ENCODE measurements at places on chromosomes 3 and 15.

GRCh38 chr15:48914717-48915116 lies 36.8 kb downstream of the EID1 start:
- no peak for DNase-seq

DNA sequence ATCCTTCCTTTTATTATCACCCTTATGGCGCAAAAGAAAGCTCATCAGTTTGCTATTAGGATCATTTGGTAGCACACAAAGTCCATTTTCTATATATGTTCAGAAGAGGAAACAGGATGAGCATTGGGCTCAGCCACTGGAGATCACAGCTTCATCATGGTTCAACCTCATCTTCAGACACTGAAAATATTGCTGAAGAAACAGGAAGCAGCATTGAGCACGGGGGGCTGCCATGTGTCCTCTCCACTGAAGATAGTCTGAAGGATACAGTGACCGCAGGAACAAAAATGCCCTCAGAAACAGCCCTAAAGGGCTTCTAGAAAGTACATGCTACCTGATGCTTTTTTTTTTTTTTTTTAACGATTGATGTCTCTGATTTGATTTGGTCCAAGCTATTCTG lies 835.3 kb upstream of the CFAP20DC start:
- no peak for DNase-seq

DNA sequence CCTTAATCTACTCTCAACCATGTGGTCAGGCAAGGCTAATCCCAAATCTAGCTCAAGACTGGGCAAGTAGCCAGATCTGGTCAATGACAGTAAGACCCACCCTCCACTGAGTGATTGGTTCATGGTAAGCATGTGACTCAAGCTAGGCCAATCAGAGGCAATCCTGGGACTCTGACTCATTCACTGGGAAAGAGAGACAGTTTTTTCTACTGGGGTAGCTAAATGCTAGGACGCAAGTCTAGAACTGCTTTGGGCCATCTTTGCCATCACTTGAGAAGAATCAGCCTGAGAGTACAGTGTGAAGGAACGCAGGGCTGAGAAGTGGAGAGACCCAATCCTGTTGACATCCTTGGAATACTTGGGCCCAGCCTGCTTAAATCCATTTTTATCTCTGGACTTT lies 9.4 kb upstream of the RAD18 start:
- no peak for DNase-seq

GRCh38 chr3:27500035-27500434 lies 15.9 kb upstream of the SLC4A7 start:
- DNase-seq = no peak

GRCh38 chr3:122025296-122025695 lies 3.2 kb upstream of the ILDR1 start:
- no peak for DNase-seq

DNA sequence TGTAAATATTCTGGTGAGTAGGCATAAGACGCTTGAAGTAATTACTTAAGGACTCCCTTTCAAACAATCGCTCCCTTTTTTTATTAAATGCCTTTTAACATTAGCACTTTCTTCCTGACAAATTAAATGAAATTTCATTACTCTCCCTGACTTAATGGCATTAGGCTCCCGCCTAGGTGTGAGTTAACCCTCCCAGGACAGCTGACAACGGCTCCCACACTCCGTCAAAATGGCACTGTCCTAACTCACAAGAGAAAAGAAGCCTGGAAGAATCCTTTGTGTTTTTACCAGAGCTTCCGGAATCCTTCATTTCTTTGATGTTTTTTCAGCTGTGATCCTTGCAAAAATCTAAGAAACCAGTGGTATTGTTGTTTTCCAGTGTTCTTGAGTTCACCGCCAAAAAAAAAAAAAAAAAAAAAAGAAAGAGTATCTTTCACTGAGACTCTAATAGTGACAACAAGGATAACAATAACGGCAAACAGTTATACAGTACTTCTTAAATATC lies 861.0 kb upstream of the NR2F2 start:
- no peak for DNase-seq

DNA sequence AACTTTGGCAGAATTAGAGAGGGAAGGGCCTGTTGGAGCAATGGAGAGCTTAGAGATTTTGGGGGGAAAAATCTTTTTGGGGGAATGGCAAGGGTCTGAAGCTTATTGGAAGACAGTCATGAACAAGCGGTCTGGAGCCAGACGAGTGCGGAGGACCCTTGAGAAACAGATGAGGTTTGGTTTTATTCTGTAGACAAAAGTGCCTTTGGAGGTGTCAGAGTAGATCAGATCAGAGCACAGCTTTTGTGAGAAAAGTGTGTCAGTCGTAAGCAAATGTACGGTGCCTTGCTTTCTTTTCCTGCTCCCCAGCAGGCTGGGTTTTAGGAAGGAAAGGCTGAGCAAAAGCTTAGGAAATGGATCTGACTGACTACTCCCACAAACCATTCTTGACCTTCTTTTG lies 236.8 kb upstream of the TPRG1 start:
- DNase-seq = no peak

DNA sequence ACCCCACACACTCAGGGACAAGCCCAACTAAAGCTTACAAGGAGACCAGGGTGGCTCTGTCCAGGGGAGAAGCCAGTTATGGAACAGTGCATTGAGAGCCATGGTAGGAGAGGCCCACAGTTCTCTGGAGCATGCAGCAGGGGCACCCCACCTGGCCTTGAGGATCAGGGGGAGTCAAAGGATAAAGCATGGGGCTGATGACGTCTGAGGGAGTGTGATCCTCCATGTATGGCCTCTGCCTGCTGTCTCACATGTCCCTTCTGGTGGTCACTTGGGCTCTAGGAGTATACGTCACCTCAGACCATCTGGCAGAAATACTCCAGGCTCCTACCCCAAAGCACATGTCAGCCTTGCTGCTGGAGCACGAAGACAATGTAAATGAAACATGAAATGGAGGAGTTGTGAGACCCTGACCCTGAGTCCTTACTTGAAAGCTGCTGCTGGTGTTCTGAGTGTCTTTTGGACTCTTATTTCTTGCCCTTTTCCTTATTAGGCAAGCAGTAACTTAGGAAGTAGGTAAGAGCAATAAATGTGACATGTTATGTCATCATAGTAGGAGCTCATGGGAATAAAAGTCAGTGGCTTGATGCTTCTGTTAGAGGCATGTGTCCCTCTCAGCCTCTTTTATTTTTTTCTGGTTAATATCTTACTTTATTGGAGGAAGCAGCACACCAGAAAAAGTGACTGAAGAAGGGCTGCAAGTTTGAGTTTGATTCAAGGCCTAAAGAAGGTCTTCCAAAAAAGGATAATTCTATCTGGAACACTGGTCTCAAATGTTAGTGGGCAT lies 15.5 kb downstream of the SRPRB start:
- DNase-seq = no peak

DNA sequence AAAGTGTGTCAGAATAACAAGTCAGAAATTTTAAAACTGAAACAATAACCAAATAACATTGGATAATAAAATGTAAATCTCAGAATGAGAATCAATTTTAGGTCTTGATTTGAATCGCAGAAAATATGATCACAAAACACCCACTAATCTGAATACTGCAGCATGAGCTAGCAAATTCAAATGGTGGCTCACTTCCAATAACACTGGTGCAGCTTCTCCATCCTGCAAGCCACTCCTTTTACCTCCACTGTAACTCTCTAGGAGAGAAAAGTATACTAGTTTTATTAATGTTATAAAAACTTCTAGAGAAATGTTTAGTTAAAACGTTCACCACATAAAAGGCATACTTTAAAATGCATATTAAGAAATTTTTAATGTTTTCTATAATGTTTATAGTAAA lies 30.4 kb downstream of the UBE3A start:
- no peak for DNase-seq

DNA sequence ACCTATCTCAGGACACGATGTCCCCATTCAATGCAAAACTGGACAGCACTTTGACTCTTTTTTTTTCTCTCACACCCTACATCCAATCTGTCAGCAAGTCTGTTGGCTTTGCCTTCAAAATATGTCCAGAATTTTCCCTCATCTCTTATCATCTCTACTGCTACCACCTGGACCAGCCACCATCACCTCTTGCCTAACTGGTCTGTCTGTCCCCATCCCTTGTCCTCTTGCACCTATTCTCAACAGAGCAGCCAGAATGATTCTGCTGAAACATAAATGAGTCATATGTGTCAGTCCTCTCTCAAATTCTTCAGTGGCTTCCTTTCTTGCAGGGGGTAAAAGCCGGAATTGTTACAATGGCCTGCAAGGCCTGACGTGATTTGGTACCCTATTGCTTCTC lies 105.8 kb downstream of the CYP19A1 start:
- DNase-seq = no peak

GRCh38 chr15:98592136-98592535 lies 56.2 kb upstream of the IGF1R start:
- no peak for DNase-seq

DNA sequence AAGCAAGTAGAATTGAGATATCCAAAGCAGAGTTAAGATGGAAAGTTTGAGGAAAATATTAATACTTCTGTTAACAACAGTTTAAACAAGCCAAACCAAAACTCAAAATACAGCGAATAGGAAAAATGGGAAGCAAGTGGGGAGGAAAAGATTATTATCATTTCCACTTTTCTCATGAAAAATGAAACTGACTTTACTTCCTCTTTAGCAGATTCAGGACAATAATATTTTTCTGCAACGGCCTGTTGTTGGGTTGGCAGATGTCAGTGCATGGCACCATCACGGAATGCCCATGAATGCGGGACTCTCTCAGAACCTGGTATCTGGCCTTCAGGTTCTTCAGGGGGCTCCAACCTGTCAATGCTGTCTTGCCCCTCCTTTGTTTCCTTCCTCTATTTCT lies 11.1 kb downstream of the ANKUB1 start:
- DNase-seq = no peak

- no peak for DNase-seq
Measured at GRCh38 chr3:127903611-127904375, 11.2 kb upstream of the KBTBD12 start.

GRCh38 chr15:82832601-82833361 lies 23.4 kb downstream of the WHAMM start:
- DNase-seq = no peak

- DNase-seq = no peak
Measured at GRCh38 chr3:30222441-30222840, 384.0 kb upstream of the TGFBR2 start.

- DNase-seq = no peak
Measured at GRCh38 chr3:157354722-157355121, 81.9 kb upstream of the PTX3 start.

DNA sequence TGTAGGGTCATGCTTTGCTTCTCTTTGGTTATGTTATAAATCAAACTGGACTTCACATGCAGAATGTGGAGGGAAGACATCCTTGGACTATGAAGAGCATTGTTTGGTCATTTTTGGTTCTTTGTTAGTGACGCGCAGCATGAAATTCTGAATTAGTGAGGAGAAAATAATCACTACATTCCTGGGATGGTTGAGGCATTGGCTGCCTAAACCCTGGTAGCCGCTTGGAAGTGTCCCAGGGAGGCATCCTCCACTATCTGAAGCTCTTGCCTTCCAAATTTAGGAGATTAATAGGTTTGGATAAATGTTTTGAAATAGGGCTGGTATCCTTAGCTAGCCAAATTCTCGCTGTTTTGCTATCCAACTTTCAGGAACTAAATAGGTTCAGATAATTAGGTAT lies 96.2 kb downstream of the CLSTN2 start:
- no peak for DNase-seq

DNA sequence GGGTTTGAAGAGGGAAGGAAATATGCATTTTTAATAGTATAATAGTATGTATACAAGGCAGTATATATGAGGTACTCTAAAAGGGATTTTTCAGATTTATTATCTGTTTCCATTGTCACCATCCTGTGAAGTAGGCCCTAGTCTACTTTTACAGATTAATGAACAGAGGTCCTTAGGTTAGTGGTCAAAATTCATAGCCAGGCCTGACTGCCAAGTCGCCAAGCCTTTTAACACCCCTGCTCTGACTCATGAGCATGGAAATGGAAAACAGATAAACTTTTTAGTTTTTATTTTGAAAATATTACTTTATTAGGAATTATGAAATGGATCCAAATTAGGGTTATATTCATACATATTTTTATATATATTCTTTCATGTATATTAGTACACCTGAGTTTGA lies 146.9 kb downstream of the BBX start:
- DNase-seq = no peak

DNA sequence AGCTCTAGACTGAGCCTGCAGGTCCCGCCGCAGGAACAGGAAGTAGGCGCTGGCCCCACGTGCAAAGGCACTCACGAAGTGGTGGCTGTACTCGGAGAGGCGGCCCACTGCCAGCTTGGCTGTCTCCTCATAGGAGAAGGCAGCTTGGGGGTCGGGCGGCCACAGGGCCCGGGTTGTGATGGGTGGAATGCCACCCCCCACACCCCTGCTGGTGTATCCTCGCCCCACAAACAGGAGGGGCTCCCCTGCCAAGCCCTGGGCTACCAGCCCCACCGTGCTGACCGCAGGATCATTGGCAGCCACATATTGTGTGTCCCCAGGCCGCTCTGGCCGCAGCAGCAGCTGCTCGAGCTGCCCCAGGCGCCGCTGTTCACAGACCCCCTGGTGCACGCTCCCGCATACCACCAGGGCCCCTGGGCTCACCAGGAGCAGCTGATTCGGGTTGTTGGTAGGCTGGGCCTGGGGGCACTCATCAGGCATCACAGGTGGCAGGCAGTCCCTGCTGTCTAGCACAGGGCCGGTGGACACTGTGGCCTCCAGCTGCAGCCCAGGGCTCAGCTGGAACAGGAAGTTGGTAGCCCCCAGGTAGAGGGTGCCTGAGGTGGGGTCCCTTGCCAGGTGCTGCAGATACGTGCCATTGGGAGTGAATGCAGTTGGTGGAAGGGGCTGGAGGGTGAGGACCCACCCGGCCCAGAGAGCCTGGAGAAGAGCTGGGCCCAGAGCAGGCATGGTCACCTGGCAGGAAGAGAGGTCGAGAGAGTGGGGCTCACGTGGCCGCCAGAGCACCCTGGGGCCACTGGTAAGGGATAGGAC lies 5.8 kb downstream of the PLXNB1 start:
- no peak for DNase-seq

DNA sequence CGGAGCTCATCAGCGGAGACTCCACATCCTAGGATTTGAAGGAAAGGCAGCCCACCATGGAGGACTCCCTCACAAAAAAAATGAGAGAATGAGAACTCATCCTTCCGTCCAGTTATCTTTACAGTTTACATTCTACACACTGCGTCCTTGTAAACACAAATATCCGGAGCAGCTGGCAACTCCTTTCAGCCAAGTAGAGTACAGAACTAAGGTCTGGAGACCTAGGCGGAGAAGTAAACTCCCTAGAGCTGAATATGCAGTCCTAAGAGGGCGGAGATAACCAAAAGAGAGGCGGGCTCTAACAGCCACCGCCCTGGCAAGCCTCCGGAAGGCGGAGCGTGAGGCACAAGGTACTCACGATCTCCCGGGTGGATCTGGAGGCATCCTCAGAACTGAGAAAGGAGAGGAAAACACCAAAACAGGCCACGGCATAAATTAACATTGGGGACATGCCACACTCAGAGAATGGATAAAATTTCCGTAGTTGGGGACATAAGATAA lies 924 bp upstream of the SIN3A start:
- peak; percentile 78 for DNase-seq

GRCh38 chr3:55966566-55966965 lies 479.5 kb upstream of the WNT5A start:
- DNase-seq = no peak

- DNase-seq = no peak
Measured at GRCh38 chr3:50150863-50151686, 4.0 kb upstream of the SEMA3F start.

- no peak for DNase-seq
Measured at GRCh38 chr3:12508291-12508700, 24.0 kb downstream of the TSEN2 start.

All from effector memory CD8-positive, alpha-beta T cell (primary cell).